Cerebellum (tissue), 4 donors: ENCODE measurements at places on chromosomes 12 and 14. TPM values are rescaled to one million over a fixed set of nuclear protein-coding genes. Genes with fewer than 3 reads are reported as not detected.

Gene TMTC1
- 13.9 TPM for total RNA-seq

Gene C12orf56
- total RNA-seq, result 2.3 TPM

Gene DENND5B
- total RNA-seq, result 65.3 TPM

Gene ANKRD9
- total RNA-seq, result 7.3 TPM

DNA sequence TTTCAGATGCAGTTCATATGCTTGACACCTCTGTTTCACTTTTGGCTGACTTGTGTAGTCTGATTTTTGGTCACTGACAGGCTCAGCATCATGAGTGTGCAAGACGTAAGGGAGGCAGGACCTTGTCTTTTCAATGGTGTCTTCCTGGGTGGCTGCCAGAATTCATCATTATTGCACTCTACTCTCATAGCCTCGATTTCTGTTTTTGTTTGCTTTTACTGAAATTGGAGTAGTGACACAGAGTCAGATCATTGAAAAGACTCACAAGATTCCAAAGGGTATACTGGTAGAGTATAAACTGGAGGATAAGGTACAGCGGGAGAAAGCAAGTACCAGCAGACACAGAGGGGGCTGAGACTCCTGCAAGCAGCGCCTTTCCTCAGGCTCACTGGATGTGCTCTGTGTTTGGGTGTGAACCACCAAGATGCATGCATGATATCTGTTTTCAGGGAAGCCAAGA, 126.3 kb upstream of the FGD4 start:
- DNase-seq, result no peak

DNA sequence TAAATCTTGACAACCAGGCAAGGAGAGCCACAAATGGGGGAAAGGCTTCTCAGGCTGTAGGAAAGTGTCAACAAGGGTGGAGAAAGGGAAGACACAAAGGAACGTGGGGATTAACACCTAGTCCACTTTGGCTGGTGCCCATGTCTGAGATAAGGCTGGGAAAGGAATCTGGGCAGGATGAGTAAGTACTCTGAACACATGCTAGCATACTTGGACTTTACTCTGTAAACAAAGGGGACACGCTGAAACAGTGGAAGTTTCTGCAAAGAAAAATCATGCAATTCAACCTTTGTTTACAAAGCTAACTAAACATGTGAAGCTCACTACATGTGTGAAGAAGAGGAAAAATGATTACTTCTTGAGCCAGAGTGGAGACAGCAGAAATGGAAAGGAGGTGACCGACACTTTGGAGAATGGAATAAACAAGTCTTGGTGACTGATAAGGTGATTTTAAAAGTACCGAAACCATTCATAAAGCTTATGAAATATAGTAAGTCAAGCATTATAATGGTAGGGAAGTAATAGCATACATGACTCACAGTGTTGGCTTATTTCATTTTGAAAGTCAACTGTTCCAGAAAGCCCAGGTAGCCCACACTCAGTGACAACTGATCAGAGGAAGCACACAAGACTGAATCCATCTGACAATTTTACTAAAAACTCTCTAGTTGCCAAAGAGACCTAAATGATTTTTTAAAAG, 13.2 kb downstream of the CPNE8 start:
- no peak for DNase-seq

DNA sequence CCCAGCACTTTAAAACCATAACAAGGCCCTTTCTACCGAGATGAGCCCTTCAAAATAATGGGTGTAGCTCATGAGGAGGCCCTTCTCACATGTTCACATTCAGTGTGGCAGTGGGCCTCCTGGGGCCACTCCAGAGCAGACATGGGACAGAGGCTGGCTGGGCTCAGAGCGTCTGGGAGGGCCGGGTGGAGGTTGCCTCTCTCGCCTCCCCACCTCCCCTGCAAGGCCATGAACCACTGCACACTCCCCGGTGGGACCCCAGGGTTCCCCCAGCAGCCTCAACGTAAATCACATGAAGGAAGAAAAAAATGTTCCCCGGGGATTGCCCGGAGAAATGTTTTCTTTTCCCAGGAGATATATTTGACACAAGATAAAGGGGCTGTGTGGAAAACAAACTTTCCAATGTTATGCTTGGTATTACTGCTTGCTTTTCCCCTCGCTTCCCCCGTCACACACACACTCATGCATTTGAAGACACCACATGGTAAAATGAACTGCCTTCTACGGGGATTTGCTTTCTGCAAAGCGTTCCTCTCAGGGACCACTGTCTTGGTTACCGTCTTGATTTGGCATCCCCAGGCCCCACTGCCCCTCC, 190.7 kb upstream of the CCND2 start:
- DNase-seq, result no peak

- DNase-seq, result no peak
Observed at GRCh38 chr14:69771136-69771535, 4.2 kb downstream of the SRSF5 start.

GRCh38 chr12:89950421-89950820, 241.8 kb upstream of the ATP2B1 start:
- peak; percentile 28 for DNase-seq

DNA sequence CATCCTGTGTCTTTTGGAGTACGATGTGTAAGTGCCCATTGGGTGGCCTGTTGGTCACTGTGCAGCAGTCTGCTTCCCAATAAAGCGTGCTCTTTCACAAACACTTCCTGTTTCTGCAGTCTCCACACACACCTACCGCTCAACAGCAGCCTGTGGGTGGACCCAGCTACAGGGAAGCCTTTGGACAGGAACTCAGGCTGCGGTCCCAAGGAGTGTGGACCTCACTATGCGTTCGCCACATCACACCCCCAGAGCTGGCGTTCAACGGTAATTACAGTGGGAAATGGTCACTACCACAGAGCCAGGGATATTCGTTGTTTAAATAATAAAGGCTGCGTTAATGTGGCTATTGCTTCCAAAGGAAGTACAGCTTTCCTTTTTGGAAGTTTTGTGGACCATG, 16.2 kb downstream of the PSMC1 start:
- DNase-seq, result no peak

- no peak for DNase-seq
Observed at GRCh38 chr14:69005432-69006148, 26.5 kb upstream of the ACTN1 start.

DNA sequence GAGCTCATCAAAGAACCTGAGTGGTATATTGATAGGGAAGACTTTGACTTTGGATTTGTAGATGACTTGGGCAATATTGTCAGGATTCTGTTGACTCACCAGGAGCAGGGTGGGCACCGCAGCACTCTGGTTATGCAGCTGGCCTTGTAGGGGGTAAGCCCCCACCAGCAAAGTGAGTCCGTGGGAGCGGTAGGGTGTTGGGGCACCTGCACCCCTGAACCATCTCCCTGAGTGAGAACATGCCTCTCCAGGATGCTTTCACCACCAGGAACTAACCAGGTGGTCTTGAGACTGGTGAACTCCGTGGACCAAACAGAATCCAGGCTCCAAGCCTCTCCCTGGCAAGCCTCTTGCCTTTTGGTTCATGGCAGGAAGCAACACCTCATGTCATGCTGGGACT, 44.0 kb upstream of the EIF5 start:
- DNase-seq, result no peak

DNA sequence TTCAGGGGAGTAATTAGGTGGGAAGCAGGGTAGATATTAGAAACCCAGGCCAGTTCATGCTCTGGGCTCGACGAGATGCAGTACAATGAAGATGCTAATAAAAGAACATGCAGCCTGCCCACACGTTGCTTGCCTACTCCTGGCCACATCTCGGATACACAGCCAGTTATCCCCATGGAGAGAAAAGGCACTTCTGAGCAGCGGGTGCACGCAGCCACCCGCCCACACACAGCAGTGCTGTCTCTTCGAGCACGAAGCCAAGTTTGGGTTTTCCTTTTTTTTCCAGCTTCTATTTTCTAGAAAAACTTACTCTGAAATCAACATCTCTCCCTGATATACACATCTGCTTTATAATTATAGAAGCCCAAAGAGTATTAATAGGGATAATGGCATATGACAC, 85.7 kb downstream of the CIT start:
- peak; percentile 9 for DNase-seq

DNA sequence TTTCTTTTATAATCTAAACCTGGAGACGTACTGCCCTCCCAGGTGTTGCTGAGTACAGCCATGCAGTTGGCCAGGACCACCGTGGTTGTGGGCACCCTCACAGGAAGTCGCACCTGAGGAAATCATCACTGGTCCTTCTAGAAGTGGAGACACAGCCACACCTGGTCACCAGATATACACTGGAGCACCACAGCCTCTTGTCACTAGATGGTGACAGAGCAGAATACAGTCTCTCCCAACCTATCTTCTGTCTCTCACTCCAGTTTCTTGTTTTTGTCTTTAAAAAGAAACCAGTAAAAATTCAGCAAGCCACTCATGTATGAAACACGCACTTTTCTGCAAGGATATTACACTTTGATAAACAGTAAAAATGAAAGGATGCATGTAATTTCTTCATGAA, 43.1 kb upstream of the GPHB5 start:
- no peak for DNase-seq

DNA sequence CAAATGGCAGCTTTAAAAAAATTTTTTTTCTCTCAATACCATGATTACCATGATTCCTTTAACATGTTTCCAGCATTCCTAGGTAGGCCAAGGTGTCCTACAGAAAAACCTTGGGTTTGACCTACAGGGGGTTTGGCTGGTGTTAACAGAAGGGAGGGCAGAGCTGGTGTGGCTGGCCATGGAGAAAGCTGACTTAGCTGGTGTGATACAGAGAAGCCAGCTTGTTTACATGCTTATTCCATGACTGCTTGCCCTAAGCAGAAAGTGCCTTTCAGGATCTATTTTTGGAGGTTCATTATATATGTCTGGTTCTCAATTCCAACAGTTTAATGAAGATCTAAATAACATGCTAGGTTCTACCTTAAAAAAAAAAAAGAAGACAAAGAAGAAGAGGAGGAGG, 68.6 kb downstream of the EEA1 start:
- no peak for DNase-seq

DNA sequence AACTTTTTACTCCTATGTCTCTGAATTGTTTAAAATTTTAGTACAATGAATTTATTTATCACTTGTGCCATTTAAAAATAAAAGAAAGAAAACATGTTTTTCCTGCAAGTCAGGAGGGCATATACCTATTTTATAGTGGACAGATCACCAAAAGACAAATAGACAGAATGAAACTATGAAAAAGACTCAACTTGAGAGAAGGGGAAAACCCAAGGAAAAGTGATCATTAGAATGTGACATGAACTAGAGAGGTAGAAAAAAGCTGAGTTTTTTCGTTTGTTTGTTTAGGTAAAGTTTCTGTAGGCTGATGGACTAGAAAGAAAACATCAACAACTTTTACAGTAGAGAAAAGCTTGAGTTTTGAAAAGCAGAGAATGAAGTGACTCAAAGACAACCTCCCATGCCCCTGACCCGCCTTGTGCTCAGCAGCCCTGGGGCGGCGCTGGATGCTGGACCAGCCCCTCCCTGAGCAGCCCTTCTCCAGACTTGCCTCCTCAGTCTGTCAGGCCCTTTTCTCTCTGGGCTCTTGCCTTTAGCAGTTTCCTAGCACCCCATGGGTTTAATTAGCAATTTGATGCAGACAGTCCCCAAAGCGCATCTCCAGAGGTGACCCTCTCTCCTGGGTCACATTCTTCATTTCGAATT, 95.1 kb upstream of the ARID2 start:
- no peak for DNase-seq

DNA sequence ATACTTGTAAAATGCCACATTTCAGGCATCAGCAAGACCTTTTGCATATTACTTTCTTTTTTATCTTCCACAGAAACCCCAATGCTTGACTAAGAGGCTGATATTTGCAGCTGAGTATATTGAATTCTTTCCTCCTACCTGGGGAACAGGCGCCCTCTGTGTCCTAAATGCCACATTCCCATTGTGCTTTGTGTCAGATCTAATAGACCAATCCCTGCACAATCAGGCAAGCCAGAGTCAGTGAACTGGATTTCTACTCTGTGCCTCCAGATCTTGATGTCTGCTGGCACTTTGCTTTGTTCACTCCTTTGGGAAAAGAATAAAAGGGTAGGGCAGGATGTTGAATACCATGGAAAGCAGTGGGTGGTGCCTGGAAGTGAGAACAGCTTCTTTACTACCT, 22.4 kb upstream of the TAS2R42 start:
- DNase-seq, result no peak

- no peak for DNase-seq
Observed at GRCh38 chr14:105855893-105856675, 329.7 kb downstream of the TMEM121 start.

GRCh38 chr12:131218026-131218922, 264.6 kb downstream of the ADGRD1 start:
- DNase-seq, result no peak

- DNase-seq, result no peak
Observed at GRCh38 chr14:68853749-68854148, 60.9 kb upstream of the ZFP36L1 start.

DNA sequence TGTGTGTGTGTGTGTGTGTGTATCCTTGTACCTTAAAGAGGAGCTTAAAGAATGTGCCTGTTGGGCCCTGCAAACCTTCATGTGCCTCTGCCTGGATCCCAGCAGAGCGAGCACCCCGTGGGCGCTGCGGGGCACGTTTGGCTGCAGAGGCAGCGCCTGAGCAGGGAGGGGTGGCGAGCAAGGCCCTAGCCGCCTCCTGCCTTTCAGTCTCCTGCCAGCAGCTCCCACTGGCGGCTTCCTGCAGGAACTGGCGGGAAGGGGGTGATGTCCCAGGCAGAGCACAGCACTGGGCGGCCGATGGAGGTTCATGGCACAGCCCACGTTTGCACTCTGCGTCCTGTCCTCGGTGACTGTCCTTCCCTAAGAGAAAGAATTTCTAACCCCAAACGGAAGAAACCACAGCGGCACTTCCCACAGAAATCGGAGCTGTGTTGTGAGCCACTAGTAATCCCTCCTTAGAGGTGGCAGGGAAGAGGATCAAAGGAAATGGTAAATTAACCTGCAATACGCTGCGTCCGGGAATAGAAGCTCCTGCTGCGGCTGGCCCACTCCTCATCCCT, 19.8 kb downstream of the ZBTB42 start:
- DNase-seq, result no peak

GRCh38 chr12:41983856-41984255, 160.8 kb downstream of the GXYLT1 start:
- DNase-seq, result no peak

GRCh38 chr12:5034603-5035002, 9.1 kb upstream of the KCNA5 start:
- DNase-seq, result no peak

- no peak for DNase-seq
Observed at GRCh38 chr14:68703093-68703492, 89.8 kb downstream of the ZFP36L1 start.

DNA sequence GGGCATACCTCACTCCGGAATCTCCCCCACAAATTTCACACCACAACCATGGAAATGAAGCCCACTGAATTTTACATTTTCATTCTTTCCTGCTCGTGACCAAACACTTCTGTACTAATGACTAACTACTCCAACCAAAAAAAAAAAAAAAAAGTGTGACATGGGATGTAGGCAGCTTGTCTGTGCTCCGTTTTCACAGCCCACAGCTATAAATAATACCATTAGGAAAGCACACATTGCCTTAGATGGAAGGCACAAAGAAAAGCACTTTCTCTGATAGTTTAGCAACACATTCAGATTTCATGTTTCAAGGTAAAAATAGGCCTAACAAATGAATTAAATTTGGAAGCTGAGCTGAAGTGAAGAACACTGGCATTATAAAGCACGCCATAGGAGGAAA, 42.5 kb downstream of the DUSP6 start:
- no peak for DNase-seq

- no peak for DNase-seq
Observed at GRCh38 chr14:60644666-60645065, 4.6 kb downstream of the SIX1 start.
